ENCODE measurements at places on chromosomes 13 and 19.
A peak's percentile ranks its signal among the peaks of the same experiment; 100 is the strongest.

DNA sequence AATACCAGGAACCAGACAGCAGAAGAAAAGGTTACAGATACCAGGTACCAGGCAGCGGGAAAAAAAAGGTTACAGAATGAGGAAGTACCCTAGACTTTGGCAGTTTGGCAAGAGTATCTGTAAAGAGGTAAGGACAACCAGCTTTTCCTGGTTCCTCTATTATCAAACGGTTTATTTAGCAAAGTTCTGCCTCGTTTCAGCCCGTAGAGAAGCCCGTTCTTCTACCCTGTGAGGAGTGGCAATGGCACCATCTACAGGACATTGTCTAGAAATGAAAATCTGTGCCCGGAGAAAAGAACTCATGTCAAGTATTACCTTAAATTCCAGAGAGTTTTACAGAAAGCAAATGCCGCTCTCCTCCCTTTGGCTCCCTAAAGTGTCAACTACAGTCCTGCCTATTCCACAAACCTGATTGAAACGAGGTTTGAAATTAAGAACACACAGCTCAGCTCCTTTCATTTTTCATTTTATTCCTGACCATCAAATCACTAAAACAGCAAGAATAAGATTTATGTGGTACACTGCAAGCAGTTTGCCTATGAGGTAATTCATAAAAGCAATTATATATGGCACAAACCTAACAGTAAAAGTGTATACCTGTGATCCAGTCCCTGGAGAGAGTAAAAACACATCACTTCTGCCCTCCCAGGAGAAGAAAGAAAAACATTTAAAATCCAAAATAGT is 226.3 kb downstream of the SLC7A1 start:
- DNase-seq = no peak

DNA sequence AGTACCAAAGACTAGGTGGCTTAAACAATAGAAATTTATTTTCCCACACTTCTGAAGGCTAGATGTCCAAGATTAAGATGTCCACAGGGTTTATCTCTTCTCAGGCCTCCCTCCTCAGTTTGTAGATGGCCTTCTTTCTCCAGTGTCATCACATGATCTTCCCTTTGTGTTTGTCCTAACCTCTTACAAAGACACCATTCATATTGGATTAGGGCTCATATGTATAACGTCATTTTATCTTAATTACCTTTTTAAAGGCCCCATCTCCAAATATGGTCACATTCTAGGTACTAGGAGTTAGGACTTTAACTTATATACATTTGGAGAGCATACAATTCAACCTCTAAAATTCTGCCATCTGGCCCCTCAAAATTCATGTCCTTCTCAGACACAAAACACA is 34.3 kb downstream of the N4BP2L2 start:
- DNase-seq = no peak

DNA sequence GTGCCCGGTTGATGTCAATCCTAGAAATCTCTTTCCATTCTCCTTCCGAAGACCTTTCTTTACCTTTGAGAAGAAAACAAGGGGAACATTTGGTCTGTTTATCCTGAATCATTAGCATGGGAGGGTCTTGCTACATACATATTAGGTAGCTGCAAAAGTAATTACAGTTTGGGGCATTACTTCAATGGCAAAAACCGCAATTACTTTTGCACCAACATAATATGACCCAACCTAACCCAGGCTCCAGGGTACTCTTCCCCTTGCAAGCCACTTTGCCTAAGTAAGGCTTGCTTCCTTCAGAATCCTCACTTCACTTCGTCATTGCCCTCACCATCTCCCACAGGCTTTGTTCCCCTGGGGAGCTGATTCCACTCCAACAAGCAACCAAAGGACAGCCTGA is 662.7 kb downstream of the DIAPH3 start:
- no peak for DNase-seq

- no peak for DNase-seq
These were observed 73.0 kb downstream of the IPO5 start for GRCh38 chr13:98026457-98026857.

- DNase-seq = no peak
These were observed 43.2 kb downstream of the CCNA1 start for GRCh38 chr13:36475468-36475867.

GRCh38 chr19:30036154-30037129 is 94.4 kb downstream of the URI1 start:
- no peak for DNase-seq

DNA sequence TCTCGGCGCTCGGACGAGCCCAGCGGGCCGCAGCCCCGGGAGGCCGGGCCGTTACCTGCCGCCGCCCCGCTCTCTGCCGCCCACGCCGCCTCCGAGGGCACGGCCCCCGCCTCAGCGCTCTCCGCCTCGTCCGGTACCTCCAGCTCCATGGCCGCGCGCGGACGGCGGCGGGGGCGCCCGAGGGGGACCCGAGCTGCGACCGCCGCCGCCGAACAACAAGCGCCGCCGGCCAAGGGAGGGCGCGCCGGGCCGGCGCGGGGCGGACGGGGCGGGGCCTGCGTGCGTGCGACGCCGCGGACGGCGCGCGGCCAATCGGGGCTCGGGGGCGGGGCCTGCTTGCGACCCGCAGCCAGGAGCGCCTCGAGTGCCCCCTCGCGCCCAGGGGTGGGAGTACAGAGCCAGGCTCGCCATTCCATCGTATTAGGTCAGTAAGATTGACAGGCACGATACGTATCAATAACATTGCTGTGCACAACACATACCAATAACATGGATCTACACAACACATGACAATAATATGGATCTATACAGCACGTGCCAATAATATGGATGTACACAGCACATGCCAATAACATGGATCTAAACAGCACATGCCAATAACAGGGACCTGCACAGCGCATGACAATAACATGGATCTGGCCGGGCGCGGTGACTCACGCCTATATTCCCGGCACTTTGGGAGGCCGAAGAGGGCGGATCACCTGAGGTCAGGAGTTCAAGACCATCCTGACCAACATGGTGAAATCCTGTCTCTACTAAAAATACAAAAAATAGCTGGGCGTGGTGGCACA is at the start of gene PIP5K1C:
Gene PIP5K1C (minus strand): TSS at position 227 of the 791 bp plus-strand sequence. CDS start 78 bp downstream, at position 149.
- peak; percentile 96 for DNase-seq

DNA sequence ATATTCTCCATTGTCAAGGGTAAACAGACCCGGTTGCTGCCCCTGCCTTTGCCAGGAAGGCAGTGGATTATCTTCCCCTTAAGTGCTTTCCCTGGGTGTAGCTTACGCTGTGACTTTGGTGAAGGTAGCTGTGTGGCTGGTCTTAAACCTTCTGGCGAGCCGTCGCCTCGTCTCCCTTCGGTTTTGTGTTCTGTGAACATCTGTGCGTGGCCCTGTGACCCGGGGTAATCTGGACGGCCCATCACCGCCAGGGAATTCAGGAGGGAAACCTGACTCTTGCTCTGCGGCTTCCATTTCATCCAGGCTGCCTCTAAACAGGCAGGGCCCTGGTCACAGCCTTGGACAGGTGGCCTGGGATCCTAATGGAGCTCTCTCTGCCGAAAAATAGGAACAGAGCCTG is 78.7 kb downstream of the SHISA2 start:
- no peak for DNase-seq

DNA sequence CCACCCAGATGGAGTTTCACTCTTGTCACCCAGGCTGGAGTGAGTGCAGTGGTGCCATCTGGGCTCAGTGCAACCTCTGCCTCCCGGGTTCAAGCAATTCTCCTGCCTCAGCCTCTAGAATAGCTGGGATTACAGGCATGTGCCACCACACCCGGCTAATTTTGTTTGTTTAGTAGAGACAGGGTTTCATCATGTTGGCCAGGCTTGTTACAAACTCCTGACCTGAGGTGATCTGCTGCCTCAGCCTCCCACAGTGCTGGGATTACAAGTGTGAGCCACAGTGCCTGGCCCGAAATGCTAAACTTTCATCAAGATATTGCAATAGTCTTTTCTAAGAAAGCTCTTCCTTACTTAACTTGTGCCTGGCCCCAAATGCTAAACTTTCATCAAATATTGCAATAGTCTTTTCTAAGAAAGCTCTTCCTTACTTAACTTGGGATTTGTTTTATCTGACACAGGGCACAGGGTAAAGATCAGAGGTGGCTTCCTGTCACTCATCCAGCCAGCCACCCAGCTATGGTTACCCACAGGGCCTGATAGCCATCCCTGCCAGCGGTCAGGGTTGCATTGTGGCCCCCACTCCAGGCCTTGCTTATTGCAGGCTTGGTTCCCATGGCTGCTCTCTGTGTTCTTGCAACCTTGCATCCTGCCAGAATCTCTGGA is 352.3 kb upstream of the TMTC4 start:
- no peak for DNase-seq

GRCh38 chr13:111082240-111082639 is 32.9 kb upstream of the ARHGEF7 start:
- no peak for DNase-seq

DNA sequence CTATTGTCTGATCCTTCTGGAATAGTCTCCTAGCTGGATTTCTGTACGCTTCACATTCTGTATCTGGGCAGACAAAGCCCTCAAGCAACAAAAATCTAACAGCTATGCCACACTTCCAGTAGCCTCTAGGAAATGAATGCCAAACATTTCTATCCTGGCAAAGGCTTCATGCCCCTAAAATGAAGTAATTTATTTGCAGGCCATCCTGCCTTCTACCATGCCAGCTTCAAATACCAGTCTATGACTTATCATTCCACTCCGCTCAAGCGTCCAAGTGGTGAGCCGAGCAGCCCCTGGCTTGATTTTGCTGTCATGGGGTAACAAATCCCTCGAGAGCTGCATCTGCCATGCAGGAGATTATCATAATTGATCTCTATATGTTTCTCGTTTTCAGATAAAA is 86.9 kb downstream of the LHFPL6 start:
- no peak for DNase-seq

DNA sequence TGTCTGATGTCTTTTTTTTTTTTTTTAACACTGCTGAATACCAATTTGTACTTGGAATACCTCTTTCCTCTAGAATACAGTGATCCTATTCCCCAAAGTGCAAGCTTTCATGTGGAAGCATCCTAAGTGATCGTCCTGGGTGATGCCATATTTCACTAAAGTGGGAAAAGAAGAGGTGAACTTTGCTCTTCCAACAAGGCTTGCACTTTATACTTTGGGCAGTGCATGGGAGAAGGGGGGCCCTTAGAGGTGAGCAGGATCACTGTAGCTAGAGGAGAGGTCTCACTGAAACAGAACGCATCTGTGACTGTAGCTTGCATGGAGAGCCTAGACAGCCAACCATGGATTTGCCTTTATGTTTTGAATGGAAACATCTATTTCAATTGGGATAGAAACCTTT is 173.8 kb downstream of the STK24 start:
- DNase-seq = no peak

- no peak for DNase-seq
These were observed 87.9 kb upstream of the POSTN start for GRCh38 chr13:37686501-37686900.

All from stimulated activated CD4-positive, alpha-beta T cell treated with anti-CD3 and anti-CD28 coated beads, Interleukin-12 subunit alpha, Interleukin-12 subunit beta, amount 100 ng/mL, for 4 hours (primary cell).